ENCODE measurements at places on chromosomes 13 and 19. TPM values are rescaled to one million over a fixed set of nuclear protein-coding genes. Genes with fewer than 3 reads are reported as not detected.

- no peak for DNase-seq
Measured at GRCh38 chr19:51712461-51713081, 11.2 kb downstream of the HAS1 start.

DNA sequence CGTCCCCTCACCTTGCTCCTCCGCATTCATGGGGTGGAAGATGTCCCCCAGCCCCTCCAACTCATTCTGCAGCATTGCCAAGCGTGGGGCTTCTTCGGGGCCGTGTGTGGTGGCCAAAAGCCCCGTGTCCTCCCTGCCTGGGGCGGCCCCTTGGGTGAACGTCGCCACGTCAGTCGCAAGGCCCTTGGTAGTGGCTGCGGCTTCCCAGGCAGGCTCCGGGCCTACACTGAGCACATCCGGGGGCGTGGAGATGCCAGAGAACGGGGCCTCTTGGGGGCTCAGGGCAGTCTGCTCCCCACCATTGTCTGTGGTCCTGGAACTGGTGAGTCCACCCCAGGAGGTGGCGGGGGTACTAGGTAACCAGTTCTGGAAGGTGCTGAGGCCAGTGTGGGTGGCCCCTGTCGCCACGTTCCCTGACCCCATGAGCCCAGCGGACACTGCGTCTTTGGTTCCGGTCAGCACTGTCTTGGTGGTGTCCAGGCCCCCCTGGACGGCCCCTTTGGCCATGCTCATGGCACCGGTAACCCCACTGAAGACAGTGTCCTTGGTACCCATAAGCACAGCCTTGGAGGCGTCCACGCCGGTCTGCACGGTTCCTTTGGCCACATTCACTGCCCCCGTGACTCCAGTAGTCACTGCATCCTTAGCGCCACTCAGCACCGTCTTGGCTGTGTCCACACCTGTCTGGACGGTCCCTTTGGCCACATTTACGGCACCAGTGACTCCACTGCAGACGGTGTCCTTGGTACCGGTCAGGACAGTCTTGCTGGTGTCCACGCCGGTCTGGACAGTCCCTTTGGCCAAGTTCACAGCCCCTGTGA, 7.6 kb downstream of the PLIN4 start:
- DNase-seq: no peak

DNA sequence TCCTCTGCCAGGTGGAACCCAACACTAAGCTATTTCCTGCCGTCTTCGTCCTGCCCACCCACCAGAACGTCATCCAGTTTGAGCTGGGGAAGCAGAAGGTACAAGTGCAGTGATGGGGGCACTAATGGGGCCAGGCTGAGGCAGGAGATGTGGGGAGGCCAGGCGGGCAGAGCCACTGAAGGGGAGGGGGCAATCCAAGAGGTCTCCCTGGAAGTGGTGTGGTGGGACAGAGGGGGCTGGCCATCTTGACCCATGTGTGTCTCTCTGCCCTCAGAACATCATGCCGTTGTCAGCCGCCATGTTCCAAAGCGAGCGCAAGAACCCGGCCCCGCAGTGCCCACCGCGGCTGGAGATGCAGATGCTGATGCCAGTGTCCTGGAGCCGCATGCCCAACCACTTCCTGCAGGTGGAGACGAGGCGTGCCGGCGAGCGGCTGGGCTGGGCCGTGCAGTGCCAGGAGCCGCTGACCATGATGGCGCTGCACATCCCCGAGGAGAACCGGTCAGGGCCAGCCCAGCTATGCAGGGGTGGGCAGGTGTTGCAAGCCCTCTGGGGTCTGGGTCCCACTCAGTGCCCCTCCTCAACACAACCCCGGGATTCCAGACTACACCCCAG, 49.6 kb downstream of the RYR1 start:
- no peak for DNase-seq

GRCh38 chr19:17488593-17489391, 18.5 kb downstream of the SLC27A1 start:
- peak; percentile 79 for DNase-seq

- DNase-seq: no peak
Measured at GRCh38 chr13:76512721-76513145, 373.5 kb downstream of the KCTD12 start.

GRCh38 chr19:29854033-29854432, 42.2 kb downstream of the CCNE1 start:
- DNase-seq: no peak

DNA sequence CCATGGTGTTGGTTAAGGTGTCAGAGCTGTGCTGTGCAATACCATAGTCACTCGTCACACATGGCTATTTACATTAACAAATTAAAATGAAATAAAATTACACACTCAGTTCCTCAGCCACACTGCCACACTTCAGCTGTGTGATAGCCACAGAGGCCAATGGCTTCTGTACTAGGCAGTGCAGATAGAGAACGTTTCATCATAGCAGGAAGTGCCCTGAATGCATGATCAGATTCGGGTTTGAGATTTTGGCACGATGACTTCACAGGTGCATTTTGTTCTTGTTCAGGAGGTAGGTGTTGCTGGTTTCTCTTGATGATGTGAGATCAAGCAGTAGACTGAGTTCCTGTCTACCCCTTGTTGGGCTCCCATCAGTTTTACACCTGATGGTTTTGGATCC, 6.5 kb downstream of the ARMC6 start:
- DNase-seq: no peak

DNA sequence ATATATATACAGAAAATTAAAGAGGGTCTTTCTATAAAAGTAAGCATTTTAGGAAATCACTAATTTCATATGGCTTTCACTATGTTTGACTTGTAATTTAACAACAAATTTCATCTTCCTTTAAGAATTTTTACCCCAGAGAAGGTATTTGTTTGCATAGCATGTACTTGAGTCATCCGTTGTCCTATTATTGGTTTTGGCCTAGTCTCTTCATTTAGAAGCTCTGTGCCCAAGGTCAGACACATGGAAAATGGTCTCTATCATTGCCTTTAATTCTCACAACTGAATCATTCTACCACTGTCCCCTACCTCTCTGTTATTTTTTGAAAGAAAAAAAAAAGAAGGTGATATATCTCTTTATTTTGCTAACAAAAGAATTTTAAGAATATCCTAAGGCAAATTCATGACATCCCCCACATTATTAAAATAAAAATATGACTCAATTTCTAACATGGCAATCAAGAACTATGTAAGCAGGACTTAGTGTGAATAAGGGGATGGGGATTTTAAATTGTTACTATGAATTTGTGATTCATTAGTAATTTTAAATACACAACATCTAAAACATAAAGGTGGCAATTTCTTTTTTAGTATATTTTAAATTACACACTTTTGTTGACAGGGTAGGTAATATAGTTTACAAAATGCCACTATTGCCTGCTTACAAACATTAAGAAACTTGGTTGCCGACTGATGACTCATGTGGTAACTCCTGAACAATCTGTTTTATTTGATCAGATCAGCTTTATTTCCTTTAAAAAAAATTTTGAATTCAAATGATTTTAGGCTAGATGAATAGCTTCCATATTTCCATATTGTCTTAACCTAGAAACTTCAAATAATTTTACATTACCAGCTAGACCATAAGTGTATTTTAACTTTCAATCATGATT, 13.9 kb downstream of the SLITRK5 start:
- DNase-seq: no peak

GRCh38 chr13:108835083-108835482, 205.7 kb downstream of the MYO16 start:
- DNase-seq: no peak

GRCh38 chr13:113652404-113653263, 5.4 kb downstream of the ATP4B start:
- DNase-seq: no peak

GRCh38 chr19:44575116-44575700, 38.2 kb upstream of the IGSF23 start:
- DNase-seq: no peak

DNA sequence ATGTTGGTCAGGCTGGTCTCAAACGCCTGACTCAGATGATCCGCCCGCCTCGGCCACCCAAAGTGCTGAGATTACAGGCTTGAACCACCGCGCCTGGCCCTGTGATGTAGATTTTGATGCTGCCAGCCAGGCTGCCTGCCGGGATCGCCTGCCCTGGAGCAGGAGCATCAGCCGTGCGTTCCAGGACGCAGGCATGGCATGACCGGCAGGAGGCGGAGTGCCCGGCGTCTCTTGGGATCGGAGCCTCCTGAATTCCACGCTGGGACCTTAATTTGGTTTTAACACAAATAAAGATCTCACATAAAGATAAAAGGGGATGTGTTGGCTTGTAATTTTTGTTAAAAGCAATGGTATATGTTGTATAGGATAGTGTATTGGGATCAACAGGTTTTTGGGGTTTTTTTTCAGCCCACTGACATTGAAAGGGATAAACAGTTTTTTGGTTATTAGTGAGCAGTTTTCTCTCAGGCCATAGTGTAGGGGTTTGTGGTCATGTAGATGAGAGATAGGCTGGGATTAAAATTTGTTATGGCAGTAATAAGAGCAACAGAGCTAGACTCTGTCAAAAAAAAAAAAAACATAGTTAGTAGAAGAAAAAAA, 1406.4 kb downstream of the UQCRFS1 start:
- no peak for DNase-seq

The ZNF730 gene
- total RNA-seq: 8.6 TPM

The FKBP8 gene
- 115 TPM for total RNA-seq

The MLNR gene
- not detected for total RNA-seq

The ZNF790 gene
- total RNA-seq: 23.5 TPM

The P2RY11 gene
- total RNA-seq: 2.1 TPM

Data from tongue (tissue), 3 donors.